ENCODE measurements at places on chromosomes 11 and 22.
A peak's percentile ranks its signal among the peaks of the same experiment; 100 is the strongest.

DNA sequence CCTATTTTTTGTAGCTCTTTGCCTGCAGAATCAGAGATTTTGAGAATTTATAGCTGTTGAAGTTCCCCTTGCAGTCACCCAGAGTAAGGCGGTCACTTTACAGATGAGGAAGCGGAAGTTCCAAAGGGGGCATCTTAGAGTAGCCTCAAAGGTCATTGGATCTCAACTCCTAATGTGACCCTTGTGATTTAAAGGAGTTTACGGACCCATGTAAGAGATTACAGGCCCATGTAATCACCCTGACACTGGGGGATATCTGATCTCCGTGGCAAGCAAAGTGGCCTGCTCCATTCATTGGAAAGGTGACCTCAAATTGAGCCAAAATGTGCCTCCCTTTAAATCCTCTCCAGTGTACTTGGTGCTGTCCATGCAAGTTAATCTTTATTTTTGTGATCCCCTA, 15.7 kb downstream of the P2RX3 start:
- no peak for DNase-seq

GRCh38 chr11:32100495-32100894, 9.6 kb downstream of the RCN1 start:
- no peak for DNase-seq

- DNase-seq = no peak
Observed at GRCh38 chr11:34475656-34476055, 36.9 kb downstream of the CAT start.

- no peak for DNase-seq
Observed at GRCh38 chr11:21622566-21622965, 570.3 kb upstream of the ANO5 start.

DNA sequence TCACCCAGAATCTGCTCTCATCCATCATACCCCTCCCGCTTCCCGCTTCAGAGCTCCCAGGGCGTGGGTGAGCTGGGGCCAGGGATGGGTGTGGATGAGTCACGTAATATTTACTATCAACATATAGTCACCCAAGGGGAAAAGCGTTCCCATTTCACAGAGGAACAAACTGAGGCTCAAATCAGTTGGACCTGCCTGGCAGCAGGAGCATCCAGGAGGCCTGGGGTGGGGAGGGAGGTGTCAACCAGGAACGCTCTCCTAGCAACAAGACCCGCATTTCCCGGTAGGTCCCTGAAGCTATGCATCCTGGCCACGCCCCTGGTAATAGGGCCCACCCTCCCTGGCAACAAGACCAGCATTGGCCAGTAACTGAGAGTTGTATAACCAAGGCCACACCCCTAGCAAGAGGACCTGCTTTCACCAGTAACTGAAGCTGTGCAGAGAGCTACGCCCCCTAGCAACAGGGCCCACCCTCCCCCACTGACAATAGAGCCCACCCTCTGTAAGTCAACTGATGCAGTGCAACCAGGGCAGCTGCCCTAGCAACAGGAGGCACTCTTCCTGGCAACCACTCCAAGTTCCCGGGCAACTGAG, 32.7 kb upstream of the TXNRD2 start:
- DNase-seq = peak; percentile 88

DNA sequence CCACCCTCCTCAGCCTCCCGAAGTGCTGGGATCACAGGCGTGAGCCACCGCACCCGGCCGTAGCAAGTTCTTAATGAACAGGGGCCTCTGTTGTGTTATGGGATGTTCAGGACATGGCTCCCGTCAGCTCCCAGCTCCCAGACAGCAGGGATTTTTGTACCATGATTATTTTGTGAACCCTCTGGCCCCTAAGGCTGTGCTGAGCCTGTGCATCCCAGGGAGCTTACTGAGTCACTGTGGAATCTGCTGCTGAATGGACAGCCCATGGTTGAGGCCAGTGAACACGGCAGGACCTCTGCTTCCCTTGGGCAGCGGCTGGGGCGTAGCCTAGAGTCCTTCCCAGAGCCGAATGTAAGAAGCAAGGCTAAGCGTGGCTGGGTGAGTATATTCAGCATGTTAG, 245.2 kb downstream of the NTM start:
- DNase-seq = no peak

DNA sequence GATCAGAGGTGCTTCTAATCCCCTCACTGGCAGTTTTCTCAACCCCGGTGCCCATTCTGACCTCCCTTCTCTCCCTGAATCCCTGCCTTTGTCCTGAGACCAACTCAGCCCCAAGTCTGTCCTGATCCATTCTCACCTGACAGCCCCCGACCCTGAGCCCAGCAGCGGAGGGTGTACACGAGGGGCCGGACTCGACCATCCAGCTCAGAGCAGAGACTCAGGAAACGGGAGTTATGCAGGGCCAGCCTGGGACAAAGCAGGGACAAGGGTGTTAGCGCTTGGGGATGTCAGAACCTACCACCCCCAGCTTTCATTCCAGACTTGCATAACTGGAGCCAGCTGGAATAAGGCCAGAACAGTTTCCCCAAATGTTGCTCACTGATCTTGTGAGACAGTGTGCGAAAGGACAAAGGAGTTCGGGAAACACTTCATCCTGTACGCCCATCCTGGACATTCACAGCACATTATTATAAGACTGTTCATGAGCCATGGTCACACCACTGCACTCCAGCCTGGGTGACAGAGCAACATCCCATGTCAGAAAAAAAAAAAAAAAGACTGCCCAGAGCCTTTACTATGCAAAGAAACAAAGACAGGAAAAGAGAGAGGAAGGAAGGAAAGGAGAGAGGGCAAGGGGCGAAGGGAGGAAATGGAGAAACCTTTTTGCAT, 3.5 kb upstream of the EEF1G start:
- DNase-seq = no peak
